Stimulated activated CD8-positive, alpha-beta memory T cell treated with anti-CD3 and anti-CD28 coated beads, Interleukin-7, amount 100 ng/mL, for 24 hours (primary cell): ENCODE measurements at places on chromosomes 1 and 21.
A peak's percentile ranks its signal among the peaks of the same experiment; 100 is the strongest.

GRCh38 chr1:101145449-101145820, 91.4 kb upstream of the S1PR1 start:
- DNase-seq = no peak

DNA sequence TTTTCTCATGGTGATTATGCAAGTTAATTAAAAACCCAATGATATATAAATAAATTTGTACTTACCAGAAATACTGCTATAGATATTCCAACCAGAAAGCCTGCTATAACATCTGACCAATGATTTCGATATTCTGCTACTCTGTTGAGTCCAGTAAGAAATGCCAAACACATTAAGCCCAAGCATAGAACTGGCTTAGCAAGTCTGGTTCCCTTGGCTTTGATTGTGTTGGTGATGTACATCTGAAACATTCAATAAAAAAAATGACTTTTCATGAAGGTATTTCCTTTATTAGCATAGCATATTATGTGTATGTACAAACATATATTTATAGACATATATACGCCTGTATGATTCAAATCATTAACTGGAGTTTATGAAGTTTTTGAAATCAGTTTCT, 82.8 kb downstream of the PLPPR5 start:
- DNase-seq = no peak

- peak; percentile 5 for DNase-seq
Measured at GRCh38 chr1:2468041-2468472, 8.0 kb upstream of the PLCH2 start.

GRCh38 chr1:95582191-95582590, 348.2 kb downstream of the RWDD3 start:
- DNase-seq = no peak

- DNase-seq = no peak
Measured at GRCh38 chr1:181335631-181336030, 147.7 kb upstream of the CACNA1E start.

GRCh38 chr1:105172788-105173187, 1423.1 kb downstream of the AMY1C start:
- DNase-seq = no peak

GRCh38 chr1:229266832-229267500, 3.9 kb upstream of the RAB4A start:
- no peak for DNase-seq

DNA sequence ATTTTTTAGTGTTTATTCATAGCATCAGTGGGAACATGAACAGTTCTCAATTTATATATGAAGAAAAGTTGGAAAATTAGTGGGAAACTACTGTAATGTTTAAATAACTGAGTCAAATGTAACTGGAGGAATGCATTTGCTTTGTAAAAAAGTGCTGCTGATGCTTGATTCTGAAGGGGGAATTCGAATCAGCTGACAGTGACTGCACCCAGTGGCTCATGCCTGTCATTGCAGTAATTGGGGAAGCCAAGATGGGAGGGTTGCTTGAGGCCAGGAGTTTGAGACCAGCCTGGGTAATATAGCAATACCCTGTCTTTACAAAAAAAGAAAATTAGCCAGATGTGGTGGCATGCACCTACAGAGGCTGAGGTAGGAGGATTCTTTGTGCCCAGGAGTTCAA, 398.4 kb downstream of the ZP4 start:
- DNase-seq = no peak

GRCh38 chr21:21851657-21852056, 853.4 kb downstream of the NCAM2 start:
- no peak for DNase-seq

GRCh38 chr21:8993284-8993942, 1528.0 kb upstream of the TPTE start:
- no peak for DNase-seq

DNA sequence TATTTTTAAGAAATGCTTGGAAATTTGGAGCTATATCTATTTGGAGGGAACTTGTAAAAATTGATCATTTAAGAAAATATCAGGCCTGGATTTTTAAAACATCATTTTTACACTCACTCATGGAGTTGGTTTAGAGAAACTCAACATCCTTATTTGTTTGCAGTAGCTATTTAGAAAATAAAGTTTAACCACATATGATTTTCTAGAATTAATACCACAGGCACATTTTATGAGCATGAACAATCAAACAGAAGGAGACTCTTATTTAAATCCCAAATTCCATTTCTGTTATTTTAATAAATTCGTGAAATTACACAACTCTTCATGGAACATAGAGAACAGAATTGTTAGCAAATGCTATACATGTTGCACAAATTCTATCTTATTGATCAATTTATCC, 3.2 kb downstream of the CDKN2C start:
- DNase-seq = no peak

GRCh38 chr1:53482441-53483153, 23.4 kb downstream of the DMRTB1 start:
- DNase-seq = no peak

GRCh38 chr1:223245411-223245810, 102.4 kb upstream of the TLR5 start:
- no peak for DNase-seq

GRCh38 chr1:24564695-24565094, 8.8 kb downstream of the NCMAP start:
- no peak for DNase-seq

DNA sequence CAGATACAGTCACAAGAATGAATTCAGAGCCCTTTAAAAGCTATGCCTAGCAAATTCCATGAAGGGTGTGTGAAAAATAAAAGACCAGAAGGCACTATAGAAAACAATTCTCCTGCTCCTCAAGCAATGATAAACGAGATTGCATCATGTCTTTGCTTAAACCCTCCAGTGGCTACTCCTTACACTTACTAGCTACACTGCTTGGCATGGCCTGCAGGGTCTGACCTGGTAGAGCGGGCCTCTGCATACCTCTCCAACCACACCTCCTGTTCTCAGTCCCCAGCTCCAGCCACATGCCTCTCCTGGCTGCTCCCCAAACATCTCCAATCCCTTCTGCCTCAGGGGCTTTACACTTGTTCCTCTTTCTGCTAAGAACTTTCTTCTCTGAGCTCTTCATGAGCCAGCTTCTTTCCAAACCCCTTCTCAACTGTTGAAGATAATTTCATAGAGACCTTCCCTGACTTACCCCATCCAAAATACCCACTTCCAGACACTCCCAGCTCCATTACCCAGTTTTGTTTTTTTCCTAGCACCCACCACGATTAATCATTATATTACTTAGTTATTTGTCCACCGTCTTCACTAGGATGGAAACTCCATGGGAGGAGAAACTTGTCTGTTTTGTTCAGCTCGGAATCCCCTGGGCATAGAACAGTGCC, 11.2 kb upstream of the CREG1 start:
- no peak for DNase-seq

GRCh38 chr1:25622531-25622930, 5.9 kb downstream of the MAN1C1 start:
- no peak for DNase-seq
